ENCODE measurements at places on chromosomes 1 and 21. TPM values are rescaled to one million over a fixed set of nuclear protein-coding genes. Genes with fewer than 3 reads are reported as not detected.

INKA2 gene
- 0.72 TPM for polyA plus RNA-seq

- H3K4me3 ChIP-seq = no peak overlapping the region
- H3K27ac ChIP-seq = no peak overlapping the region
- no peaks in the 10 kb centered on the region for H3K27me3 ChIP-seq
- H3K4me1 ChIP-seq = no peaks in the 10 kb centered on the region
Observed at GRCh38 chr1:12135612-12136011, 31.2 kb upstream of the TNFRSF1B start.

DNA sequence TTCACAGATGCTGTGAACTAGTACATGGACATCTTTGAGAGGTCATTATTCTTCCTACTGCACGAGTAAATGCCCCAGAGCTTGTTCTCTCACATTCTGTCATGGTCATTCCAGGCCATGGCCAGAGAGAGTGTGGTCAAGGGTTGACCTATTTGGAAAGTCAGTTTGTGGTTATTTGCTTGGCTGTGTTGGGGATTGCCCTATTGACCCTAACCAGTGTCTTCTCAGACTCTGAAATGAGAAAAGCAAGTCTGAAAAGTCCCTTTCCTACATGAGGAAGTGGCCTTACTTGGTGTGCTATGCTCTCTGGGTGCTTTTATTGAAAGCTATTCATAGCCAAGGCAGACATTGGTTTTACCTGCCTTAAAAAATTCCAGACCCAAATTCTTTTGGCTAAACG is 26.6 kb downstream of the CLIC6 start:
- H3K4me3 ChIP-seq = no peak overlapping the region
- no peak overlapping the region for H3K27ac ChIP-seq
- no peaks in the 10 kb centered on the region for H3K36me3 ChIP-seq
- no peaks in the 10 kb centered on the region for H3K4me1 ChIP-seq

FLG2 gene
- under 0.01 TPM for polyA plus RNA-seq

DNA sequence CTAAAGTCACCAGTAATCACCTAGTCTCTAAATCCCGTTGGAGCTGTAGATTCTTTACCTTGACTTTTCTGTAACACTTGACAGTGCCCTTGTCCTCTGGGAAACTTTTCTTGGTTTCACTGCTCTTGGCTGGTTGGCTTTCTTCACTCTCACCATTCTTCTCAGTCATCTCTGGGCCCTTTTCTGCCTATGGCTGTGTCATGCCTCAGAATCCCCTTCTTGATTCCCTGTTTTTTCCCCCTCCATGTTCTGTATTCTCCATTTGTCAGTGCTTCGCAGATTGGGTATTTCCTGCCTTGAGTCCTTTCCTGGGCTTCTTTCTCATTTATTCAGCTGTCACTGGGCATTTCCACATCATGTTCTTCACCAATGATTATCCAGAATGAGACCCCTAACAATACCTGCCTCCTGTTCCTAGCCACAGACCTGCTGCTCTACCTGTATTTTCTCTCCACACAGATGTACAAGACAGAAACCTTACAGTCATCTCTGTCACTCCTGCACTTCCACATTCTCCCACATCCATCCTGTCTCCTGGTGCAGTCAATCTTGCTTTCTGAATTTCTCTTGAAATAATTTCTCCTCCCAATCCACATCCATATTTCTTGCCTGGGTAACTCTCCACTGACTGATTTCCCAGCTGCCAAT is 14.7 kb downstream of the UCK2 start:
- no peak overlapping the region for H3K4me3 ChIP-seq
- peaks cover 32% of the 10 kb centered on the region for H3K4me1 ChIP-seq
- DNase-seq = no peak
- no peaks in the 10 kb centered on the region for H3K36me3 ChIP-seq

TARBP1 gene
- polyA plus RNA-seq = 29.3 TPM

DNA sequence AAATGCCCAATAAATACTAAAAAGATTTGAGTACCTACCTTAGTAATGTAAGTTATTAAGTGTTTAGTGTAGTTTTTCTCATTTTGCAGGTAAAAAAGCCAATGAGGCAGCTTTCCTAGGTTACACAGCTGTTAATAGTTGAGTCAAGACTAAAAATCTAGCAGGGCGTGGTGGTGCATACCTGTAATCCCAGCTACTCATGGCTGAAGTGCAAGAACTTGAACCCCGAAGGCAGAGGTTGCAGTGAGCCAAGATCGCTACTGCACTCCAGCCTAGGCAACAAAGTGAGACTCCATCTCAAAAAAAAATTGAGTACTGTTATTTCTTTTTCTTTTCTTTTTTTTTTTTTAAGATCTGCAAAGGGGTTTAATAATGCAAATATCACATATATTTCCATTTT is 7.7 kb downstream of the YBX1 start:
- H3K27me3 ChIP-seq = no peaks in the 10 kb centered on the region
- DNase-seq = no peak
- H3K36me3 ChIP-seq = no peaks in the 10 kb centered on the region
- H3K4me3 ChIP-seq = no peak overlapping the region

DNA sequence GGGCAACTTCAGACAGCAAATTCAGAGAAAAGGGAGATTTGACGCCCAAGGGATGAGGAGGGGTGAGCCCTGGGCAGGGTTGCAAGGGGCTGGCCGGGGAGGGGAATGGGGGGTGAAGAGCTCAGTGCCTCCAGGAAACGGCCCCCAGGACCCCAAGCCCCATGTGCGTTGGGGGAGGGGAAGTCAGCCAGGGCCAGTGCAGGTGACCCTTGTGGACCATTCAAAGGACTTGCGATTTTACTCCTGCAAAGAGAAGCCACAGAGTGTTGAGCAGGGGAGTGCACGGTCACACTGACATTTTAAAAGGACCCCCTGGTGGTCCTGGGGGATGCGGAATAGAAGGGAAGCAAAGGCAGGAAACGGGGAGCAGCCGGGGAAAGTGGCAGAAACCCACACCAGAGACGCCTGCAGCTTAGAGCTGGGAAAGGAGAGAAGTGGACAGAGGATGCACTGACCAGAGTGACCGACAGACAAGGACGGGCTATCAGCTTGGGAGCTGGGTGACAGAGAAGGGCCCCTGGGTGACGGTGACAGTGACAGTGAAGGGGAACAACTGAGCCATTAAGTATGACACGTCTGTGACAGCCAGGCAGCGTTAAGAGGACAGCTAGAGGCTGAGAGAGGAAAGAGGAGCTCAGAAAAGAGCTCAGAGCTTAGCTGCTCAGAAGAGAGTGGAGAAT is 54.0 kb upstream of the TMEM51 start:
- H3K27me3 ChIP-seq = no peaks in the 10 kb centered on the region
- DNase-seq = no peak
- H3K4me1 ChIP-seq = peaks cover 4% of the 10 kb centered on the region
- H3K4me3 ChIP-seq = no peak overlapping the region
- no peak overlapping the region for H3K27ac ChIP-seq
- no peaks in the 10 kb centered on the region for H3K36me3 ChIP-seq

DNA sequence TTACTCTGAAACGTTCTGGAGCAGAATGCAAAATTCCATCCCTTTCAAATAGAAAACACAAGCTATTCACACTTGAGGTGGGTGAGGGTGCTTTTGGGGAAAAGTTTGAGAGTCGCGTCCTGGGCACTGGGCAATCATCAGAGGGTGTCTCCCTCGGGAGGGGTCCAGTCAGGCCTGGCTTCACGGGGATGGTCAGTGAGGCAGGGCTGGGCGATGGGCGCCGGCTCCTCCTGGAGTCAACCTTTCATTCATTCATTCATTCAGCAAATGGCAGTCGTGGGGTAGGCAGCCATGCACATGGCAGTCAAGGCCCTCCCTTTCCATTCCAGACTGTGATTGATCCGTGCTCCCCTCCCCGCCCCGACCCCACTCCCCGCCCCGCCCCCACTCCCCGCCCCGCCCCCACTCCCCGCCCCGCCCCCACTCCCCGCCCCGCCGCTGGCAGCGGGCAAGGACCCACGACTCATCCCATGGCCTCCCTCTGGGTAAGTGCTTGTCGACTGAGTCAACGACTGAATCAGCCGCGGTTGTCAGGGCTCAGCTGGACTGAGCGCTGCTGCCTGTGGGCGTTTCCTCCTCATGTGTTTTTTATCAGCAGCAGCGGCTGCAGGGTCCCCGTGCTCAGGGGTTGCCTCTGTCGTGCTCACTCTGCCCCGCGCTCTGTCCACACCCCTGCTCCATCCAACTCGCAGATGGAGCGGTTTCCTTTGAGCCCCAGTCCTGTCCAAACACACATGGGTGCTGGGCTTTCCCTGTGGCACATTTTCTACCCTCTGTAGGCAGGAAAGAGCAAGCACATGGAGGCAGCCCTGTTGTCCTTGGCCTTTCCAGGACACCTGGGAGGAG is 12.5 kb upstream of the SPSB1 start:
- no peaks in the 10 kb centered on the region for H3K27me3 ChIP-seq
- no peak for DNase-seq
- no peaks in the 10 kb centered on the region for H3K4me1 ChIP-seq
- no peak overlapping the region for H3K4me3 ChIP-seq

SV2A gene
- 8.3 TPM for polyA plus RNA-seq

TBX19 gene
- polyA plus RNA-seq = 1.4 TPM

- peaks cover 11% of the 10 kb centered on the region for H3K4me1 ChIP-seq
- no peak overlapping the region for H3K27ac ChIP-seq
- no peak for DNase-seq
- H3K27me3 ChIP-seq = no peaks in the 10 kb centered on the region
Observed at GRCh38 chr1:116877141-116877818, 32.4 kb upstream of the PTGFRN start.

DNA sequence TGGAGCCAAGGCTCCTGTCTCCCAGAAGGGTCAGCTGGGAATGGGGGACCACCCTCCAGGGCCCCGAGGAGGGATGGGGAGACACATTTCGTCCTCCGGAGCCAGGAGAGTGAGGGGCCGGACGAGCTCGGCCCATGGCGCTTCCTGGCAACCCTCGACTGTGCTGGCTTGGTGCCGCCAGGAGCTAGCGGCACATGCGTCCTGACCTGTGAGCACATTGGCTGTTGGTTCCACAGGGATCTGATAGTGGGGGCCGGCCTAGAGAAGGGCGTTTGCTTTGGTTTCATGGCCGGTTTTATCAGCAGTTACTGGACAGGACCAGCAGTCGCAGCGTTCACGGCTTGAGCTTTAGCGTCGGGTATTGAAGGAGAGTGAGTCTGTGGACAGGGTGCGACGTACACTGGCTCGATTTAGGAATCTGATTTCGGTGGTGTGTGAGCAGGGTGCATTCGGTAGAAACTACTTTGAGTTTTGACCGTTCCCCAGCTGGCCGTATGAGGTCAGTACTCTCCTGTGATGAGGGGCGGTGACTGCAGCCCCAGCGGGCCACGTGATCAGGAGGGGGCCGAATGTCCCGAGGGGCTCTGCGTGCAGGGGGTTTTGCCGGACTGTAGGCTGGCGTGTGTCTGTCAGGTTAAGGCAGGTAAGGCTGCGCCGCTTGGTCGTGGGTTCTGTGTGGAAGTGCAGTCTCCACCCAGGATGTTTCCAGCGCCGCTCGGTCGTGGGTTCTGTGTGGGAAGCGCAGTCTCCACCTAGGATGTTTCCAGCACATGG is 18.7 kb downstream of the FAAP20 start:
- H3K4me1 ChIP-seq = no peaks in the 10 kb centered on the region
- no peaks in the 10 kb centered on the region for H3K36me3 ChIP-seq
- no peak overlapping the region for H3K4me3 ChIP-seq
- no peaks in the 10 kb centered on the region for H3K27me3 ChIP-seq
- H3K27ac ChIP-seq = no peak overlapping the region

DNA sequence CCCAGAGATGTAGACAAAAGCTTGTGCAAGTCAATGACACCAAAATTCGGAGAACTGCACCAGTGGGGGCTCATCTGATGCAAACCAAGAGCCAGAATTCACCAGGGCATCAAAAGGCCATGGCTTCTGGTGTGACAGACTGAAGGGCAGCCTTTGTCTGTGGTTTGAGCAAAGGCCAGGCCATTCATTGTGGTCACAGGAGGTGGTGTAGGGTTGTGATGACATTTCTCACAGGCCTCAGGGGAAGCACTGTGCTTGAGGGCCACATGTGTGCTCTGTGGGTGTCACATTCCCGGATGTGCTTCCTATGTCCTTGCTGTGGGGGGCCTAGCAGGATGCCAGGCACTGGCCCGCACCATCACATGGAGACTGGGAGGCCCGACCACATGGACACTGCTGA is 22.5 kb upstream of the KCNE1 start:
- no peak overlapping the region for H3K4me3 ChIP-seq
- no peak overlapping the region for H3K27ac ChIP-seq
- H3K27me3 ChIP-seq = no peaks in the 10 kb centered on the region
- DNase-seq = no peak
- no peaks in the 10 kb centered on the region for H3K4me1 ChIP-seq
- H3K36me3 ChIP-seq = no peaks in the 10 kb centered on the region

DNA sequence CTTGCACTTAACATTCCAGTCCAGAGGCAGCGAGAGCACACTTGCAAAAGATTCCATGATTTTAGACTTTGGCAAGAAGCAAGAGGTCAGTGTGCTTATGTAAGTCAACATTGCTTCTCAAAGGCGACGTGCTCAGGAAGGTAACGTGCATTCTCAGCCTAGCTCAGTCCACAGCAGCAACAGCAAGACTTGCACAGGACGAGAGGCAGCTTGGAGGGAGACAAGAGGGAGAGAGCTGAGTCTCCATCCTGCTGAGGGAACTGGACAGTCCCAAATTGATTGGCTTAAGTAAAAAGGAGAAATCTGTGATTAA is 56.5 kb downstream of the PTP4A2 start:
- no peak overlapping the region for H3K27ac ChIP-seq
- H3K27me3 ChIP-seq = no peaks in the 10 kb centered on the region
- H3K4me1 ChIP-seq = peaks cover 8% of the 10 kb centered on the region

GRCh38 chr1:227816750-227817446 is 1.4 kb downstream of the PRSS38 start:
- DNase-seq = no peak
- H3K27me3 ChIP-seq = no peaks in the 10 kb centered on the region
- no peak overlapping the region for H3K4me3 ChIP-seq
- H3K36me3 ChIP-seq = no peaks in the 10 kb centered on the region
- H3K4me1 ChIP-seq = no peaks in the 10 kb centered on the region
- no peak overlapping the region for H3K27ac ChIP-seq

NMNAT2 gene
- 4.9 TPM for polyA plus RNA-seq

NR5A2 gene
- polyA plus RNA-seq = 28.3 TPM

DNA sequence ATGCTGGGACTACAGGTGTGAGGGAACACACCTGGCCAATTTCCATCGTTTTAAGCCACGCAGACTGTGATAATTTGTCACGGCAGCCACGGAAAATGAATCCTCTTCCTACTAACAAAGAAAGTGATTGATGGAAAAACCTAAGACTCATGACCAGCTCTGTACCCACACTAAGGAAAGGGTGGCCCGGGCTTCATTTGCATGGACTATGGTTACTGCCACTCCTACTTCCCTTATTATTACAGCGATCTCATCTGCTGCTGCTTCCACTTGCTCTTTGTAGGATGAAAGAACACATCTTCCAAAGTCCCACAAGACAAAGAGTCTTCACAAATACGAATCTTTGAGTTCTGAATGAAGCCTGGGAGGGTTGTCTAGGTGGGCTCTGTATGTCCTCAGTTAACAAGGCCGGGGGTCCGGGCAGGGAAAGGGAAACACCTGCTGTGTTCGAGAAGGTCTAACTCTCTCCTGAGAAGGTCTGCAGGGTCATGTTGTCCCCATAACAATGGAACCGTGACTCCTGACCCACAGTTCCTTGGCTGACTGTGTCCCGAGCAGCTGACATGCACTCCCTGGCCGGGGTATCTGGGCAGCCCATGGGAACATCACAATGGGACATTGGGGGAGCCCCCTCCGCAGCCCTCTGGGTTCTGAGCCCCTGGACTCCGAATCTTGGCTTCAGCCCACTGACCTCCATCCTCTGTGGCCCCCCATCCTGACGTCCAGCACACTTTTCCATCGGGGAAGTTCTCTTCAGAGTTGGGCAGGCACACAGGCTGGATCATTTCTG is 13.3 kb upstream of the TFF1 start:
- H3K27ac ChIP-seq = no peak overlapping the region
- no peaks in the 10 kb centered on the region for H3K4me1 ChIP-seq
- H3K4me3 ChIP-seq = no peak overlapping the region
- no peaks in the 10 kb centered on the region for H3K27me3 ChIP-seq
- H3K36me3 ChIP-seq = no peaks in the 10 kb centered on the region
- DNase-seq = no peak

GRCh38 chr21:43206231-43207042 is 37.6 kb downstream of the CRYAA start:
- H3K4me1 ChIP-seq = peaks cover 10% of the 10 kb centered on the region
- no peaks in the 10 kb centered on the region for H3K36me3 ChIP-seq
- H3K27me3 ChIP-seq = no peaks in the 10 kb centered on the region

GPR89A gene
- polyA plus RNA-seq = 12.0 TPM
